Left renal cortex interstitium (tissue), 4 donors: ENCODE measurements at places on chromosomes 2 and 18. TPM values are rescaled to one million over a fixed set of nuclear protein-coding genes. Genes with fewer than 3 reads are reported as not detected.

DNA sequence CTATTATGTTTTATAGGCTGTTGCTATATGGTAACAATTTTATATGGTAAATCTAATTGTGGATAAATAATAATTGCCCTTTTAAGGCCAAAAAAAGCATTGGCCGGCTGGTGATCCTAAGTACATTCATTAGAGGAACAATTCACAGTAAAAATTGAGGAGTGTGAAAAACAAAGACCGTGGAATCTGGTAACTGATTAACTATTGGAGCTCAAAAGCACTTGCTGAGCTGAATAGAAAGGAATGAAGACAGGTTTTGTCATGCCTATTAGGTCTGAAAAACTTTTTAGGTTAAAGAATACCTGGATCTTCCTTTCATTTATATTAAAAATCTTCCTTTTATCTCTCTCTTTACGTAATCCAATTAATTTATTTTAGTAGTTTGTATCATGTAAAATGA lies 18.5 kb upstream of the RBBP8 start:
- no peak for DNase-seq

The OR6B2 gene
- not detected for polyA plus RNA-seq

GRCh38 chr18:41992703-41993102 lies 37.7 kb downstream of the PIK3C3 start:
- DNase-seq, result no peak

DNA sequence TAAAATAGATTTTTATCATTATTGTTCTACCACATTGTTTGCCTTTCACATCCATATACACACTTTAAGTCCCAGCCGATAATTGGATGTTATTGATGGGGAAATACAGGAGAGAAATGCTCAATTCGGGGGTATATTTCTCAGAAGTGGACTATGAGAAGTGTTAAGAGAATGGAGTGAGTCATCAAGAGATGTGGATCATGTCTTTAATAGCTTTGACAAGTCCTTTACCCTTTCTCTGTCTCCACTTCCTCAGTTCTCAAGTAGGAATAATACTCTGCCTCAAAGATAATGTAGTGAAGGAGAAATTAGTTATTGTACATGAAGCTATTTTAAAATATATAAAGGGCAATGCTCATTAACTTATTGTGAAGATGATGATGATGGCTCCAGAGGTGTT lies 1017.6 kb upstream of the PIK3C3 start:
- no peak for DNase-seq

DNA sequence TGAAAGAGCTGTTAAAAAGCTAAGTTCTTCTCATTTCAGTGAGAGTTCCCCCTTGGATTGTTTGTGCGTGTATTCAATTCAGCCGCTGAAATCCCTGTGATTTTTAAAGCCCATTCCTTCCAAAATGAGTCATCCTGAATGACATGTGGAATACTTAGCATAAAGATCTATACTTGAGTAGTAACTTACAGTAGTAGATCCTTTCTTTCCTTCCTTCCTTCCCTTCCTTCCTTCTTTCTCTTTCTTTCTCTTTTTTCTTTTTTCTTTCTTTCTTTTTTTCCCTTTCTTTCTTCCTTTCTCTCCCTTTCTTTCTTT lies 18.2 kb upstream of the SOX11 start:
- DNase-seq, result no peak

DNA sequence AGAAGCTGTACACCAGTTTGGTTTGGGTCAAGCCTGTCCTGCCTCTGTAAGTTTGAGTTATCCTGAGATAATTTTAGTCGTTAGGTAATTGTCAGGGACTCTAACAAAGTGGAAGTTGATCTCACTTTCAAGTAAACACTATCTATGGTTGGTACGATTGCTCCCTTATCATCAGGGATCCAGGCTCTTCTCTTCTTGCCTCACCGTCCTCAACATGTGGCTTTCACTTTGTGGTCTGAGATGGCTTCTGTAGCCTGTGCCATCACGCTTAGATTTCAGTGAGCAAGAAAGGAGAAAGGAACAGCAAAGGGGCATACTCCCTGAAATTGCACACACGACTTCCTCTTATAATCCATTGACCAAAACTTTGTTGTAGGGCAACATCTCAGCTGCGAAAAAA lies 115.6 kb downstream of the CTAGE1 start:
- DNase-seq, result no peak

DNA sequence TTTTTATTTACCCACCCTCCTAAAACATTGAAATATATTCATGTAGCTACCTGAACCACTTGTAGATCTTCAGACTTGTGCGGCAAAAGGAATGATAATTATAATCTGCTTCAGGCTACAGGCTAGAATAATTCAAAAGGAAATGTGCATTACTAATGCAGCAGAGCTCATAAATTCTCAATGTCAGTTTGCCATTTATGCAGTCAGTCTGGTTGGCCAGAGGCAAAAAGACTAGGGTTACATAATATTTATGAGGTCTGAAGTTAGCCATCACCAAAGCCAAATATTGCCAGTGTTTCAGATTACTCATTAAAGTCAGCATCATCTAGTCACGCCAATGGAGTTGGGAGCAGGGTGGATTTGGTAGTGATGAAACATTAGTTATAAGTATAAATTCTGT lies 38.9 kb downstream of the METAP1D start:
- no peak for DNase-seq

GRCh38 chr18:25100418-25100817 lies 251.5 kb downstream of the ZNF521 start:
- no peak for DNase-seq

The TMEM163 gene
- polyA plus RNA-seq, result 1.4 TPM

DNA sequence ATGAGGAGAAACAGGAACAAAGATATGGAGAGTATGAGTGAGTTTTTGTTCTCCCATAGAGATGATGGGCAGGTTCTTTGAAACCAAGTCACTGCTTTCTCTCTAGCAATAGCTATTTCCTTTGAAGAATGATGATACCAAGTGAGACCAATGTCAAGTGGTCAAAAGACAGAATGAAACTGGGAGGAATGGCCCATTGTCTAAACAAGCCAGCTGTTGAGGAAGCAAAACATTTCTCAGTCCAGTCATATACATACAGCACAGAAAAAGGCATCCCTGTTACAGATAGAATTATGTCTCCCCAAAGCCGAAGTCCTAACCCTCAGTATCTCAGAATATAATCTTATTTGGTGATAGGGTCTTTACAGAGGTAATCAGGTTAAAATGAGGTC lies 66.1 kb upstream of the EPC2 start:
- DNase-seq, result no peak

GRCh38 chr2:111143107-111143842 lies 22.6 kb downstream of the BCL2L11 start:
- no peak for DNase-seq

The CGREF1 gene
- 7.3 TPM for polyA plus RNA-seq

GRCh38 chr2:127086990-127087790 lies 19.8 kb downstream of the BIN1 start:
- DNase-seq, result peak; percentile 82

The TGFA gene
- 16.3 TPM for polyA plus RNA-seq

GRCh38 chr2:173741759-173742158 lies 223.4 kb downstream of the SP3 start:
- no peak for DNase-seq

The ATP8B1 gene
- polyA plus RNA-seq, result 26.1 TPM

The SMAD7 gene
- polyA plus RNA-seq, result 66.7 TPM

DNA sequence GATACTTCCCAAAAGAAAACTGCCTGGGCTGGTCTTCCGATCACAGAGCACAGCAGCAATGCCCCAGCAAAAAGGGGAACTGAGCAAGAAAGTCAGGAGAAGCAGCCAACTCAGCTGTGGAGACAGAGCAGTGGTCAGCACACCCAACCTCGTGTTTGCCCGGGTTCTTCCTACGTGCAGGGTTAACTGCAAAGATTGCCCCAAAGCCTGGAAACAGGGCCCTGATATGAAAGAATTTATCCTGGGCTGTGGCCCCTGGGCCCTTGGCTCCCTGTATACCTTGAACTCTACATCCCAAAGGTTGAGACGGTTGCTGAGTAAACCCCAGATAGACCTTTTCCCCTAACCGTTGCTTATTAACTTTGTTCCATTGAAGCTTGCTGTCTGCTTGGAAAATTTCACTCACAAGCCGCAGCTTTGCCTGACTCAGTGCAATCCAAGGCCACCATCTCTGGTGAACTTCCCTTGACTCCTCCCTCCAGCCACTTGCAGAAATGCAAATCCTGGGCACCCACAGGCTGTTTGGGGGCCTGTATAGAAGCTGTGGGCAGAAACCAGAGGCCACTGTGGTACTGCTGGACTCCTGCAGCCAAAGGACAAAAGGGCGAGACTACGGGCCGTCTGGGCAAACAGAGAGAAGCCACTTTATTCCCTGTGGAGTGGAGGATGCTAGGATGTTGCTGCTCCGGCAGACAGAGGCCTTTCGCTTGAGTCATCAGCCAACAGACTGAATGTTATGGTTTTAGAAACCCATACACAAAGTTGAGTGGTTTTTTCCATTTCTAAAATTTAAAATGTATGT lies 18.2 kb downstream of the NRP2 start:
- DNase-seq, result no peak

The VSNL1 gene
- polyA plus RNA-seq, result 5.6 TPM

DNA sequence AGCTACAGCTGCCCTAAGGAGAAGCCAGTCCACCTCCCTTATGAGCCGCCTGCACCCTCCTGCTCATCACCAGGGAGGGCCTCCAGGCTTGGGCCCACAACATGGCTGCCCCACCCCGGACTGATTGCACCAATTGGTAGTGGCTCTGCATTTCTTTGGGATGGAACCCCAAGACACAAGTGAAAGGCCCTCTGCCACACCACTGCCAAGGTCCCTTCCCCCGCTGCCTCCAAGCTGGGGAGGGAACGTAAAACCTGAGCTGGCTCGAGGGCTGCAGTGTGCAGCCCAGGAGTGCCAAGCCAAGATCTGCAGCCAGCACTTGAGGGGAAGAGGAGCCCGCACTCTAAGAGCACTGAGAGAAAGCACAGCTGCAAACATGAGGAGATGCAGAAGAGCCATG lies 97.3 kb downstream of the EFEMP1 start:
- no peak for DNase-seq

DNA sequence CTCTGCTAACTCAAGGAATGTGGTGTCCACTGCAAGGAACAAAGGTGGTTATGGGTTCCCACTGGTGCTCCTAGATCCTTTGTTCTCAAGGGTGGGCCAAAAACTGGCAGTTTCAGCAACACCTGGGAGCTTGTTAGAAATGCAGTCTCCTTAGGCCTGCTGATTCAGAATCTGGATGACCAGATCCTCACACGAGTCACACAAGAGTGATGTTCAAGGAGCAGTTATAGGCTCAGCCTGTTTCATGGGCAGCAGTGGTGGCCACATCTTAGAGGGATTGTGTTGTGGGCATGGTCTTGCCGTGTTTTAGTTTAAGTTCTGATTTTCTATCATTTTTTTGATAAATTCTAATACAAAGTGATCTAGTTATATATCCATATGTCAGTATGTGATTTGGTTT lies 28.7 kb upstream of the MGAT5 start:
- no peak for DNase-seq
